ENCODE measurements at places on chromosomes 6 and 20.

GRCh38 chr6:152552616-152553209 is 84.4 kb downstream of the SYNE1 start:
- peak; percentile 14 for DNase-seq

GRCh38 chr20:3760655-3761348 is 6.8 kb downstream of the ADISSP start:
- DNase-seq: no peak

DNA sequence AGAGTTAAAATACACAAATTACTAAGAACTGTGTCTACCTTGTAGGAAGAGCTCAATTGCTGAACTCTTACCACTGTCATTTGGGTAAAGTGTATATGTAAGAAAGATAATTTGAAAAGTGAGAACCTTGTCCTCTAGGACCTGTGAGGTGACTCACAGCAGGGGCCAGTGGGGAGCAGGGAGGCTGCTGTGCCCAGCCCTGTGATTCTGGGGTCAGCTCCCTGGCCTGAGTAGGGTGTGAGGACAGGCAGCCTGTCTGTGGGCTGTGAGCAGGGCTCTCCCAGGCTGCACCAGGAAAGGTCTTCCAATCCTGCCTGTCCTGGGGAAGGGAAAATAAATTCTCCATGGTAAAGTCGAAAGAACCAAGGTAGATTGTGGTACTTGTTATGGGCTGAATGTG is 27.3 kb upstream of the SIRPG start:
- no peak for DNase-seq

GRCh38 chr6:79170959-79171358 is 63.5 kb downstream of the HMGN3 start:
- DNase-seq: no peak

Data from D721Med (cell line).